ENCODE measurements at places on chromosomes 6 and 20. TPM values are rescaled to one million over a fixed set of nuclear protein-coding genes. Genes with fewer than 3 reads are reported as not detected.

GRCh38 chr20:31739550-31739977, 474 bp downstream of the TPX2 start:
- H3K4me1 ChIP-seq, result peaks cover 3% of the 10 kb centered on the region
- no peak overlapping the region for H3K4me3 ChIP-seq
- H3K27me3 ChIP-seq, result no peaks in the 10 kb centered on the region
- H3K27ac ChIP-seq, result no peak overlapping the region

Gene PI3
- total RNA-seq, result not detected

DNA sequence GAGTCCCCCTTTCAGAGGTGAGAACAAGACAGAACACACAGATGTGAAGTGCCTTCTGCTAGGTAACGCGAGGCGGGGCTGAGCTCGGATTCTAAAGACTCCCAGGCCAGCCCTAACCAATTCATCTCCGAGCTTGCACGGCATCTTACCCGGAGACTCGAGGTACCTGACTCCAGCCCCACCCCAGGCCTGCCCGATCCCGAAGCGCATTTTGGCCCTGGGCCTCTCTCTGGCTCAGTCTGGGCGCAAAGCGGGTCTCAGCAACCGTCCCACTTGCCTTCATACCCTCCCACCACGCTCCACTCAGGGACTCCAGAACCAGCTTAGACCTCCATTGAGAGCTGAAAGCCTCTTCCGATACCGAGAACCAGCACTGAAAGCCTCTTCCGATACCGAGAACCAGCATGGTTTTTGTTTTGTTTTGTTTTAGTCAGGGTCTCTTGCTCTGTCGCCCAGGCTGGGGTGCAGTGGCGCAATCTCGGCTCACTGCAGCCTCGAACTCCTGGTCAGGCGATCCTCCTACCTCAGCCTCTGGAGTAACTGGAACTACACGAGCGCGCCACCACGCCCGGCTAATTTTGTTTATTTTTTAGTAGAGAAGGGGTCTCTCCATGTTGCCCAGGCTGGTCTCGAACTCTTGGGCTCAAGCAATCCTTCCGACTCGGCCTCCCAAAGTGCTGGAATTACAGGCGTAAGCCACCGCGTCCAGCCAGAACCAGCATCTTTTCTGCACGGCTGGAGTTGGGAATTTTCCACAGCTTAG, 557 bp upstream of the DYNLRB1 start:
- no peaks in the 10 kb centered on the region for H3K27me3 ChIP-seq
- H3K4me3 ChIP-seq, result peak overlapping the region; percentile 93
- H3K4me1 ChIP-seq, result peaks cover 45% of the 10 kb centered on the region
- H3K27ac ChIP-seq, result peak overlapping the region; percentile 99
- DNase-seq, result peak; percentile 62

DNA sequence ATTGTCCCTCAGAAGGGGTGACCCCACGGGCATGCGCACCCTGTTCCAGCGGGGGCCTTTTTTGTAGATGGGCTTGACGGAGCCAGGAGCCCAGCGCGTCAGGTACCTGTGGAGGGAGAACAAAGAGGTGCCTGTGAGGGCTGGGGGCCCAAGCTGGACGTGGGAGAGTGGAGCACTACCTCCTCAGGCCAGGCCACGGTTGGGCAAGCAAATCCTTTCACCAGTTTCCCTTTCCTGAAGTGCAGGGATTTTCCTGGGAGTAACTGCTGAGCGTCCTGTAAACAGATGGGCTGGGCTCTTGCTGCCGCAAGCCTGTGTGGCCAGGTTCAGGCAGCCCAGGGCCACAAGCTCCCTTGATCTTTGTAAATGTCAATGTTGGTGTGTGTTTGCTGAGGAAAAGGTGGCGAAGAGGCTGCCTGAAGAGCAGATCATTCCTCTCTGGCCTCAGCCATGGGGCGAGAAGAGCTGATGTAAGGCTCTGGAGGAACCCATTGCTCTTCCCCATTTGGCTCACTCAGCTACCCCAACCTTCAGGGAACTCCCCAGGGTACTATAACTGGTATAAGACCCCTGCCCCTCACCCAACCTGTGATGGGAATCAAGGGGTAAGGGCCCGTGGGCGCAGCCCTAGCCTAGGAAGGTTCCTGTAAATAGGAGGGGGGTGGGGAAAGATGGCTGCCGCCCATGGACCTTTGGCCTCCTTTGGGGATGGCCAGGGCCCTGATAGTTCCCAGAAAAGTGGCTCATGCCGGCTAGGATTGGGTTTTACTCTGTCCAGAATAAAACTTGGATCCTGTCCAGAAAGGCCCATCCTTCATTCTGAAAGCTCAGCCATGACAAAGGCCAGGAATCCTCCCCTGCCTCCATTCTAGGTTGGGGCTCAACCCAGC, 15.5 kb downstream of the MRPS18A start:
- H3K4me3 ChIP-seq, result no peak overlapping the region
- H3K4me1 ChIP-seq, result peaks cover 12% of the 10 kb centered on the region
- peaks cover 3% of the 10 kb centered on the region for H3K36me3 ChIP-seq
- no peak for DNase-seq
- no peaks in the 10 kb centered on the region for H3K27me3 ChIP-seq

- H3K36me3 ChIP-seq, result no peaks in the 10 kb centered on the region
- H3K27ac ChIP-seq, result no peak overlapping the region
- H3K27me3 ChIP-seq, result peaks cover 26% of the 10 kb centered on the region
- H3K4me1 ChIP-seq, result peaks cover 2% of the 10 kb centered on the region
- no peak for DNase-seq
Observed at GRCh38 chr6:68628161-68628560, 6.9 kb upstream of the ADGRB3 start.

DNA sequence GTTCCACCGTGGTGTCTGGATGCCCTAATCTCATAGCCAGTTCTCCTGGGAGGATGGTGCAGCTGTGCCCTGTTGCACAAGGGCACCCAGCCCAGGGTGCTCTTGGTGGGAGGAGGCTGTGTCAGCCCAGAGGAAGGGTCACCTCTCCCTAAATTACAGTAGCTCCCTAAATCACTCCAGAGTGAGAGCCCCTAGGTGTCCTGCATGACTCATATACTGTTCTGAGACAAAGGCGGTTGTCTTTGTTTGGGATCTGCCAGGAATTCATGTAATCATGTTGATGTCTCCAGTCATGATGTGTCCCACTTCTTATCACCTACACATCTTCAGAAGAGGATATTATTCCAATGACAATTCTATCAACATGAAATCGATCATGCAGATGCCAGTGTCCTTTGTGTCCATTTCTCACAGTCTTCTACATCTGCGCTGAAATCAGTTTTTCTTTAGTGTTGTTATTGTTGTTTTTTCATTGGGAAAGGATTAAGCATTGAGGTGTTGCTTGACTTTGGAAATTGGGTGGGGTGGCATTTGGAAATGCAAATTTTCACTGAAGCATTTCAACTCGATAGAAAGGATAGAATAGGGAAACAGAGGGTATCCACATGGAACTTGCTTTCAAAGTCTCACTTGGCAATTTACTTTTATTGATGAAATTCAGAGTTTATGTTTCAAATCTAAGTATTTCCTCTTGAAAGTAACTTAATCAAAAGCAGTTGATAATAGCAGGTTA, 19.5 kb downstream of the PERP start:
- peak overlapping the region; percentile 42 for H3K4me3 ChIP-seq
- H3K36me3 ChIP-seq, result peaks cover 25% of the 10 kb centered on the region
- H3K27ac ChIP-seq, result peak overlapping the region; percentile 96
- DNase-seq, result no peak
- H3K4me1 ChIP-seq, result peaks cover 44% of the 10 kb centered on the region

Gene TOX2
- total RNA-seq, result 2.5 TPM

DNA sequence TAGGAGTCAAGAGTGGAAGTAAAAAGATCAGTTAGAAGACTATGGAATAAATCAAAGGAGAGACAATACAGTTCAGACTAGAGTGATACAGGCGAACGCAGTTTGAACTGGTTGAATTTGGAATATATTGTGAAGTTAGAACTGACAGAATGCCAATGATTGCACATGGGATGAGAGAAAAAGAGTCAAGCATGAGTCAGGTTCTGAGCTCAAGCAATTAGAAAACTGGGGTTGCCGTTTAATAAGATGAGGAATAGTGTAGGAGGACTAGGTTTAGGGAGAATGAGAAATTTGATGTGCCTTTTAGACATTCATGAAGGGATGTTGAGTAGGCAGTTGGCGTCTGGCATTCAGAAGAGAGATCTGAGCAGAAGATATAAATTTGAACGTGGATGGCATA, 8.0 kb downstream of the RNF217 start:
- no peak overlapping the region for H3K4me3 ChIP-seq
- no peaks in the 10 kb centered on the region for H3K27me3 ChIP-seq
- H3K4me1 ChIP-seq, result peaks cover 10% of the 10 kb centered on the region
- H3K36me3 ChIP-seq, result peaks cover 22% of the 10 kb centered on the region
- DNase-seq, result no peak

DNA sequence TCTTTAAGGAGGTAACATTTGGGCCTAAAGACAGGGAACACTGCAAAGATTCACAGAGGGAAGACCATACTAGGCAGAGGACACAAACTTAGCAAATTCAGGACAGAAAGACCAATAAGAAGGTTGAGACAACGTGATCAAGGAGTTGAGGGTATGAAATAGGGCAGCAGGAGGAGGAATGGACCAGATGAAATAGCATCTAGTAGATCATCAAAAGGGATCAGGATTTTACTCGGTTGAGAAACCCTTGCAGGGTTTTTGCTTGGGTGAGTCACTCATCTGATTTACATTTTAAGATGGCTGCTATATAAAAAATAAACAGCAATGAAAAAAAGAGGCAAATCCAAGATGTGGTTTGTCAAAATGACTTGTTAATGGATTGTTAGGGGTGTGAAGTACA, 4.7 kb downstream of the BCLAF1 start:
- DNase-seq, result no peak
- peak overlapping the region; percentile 59 for H3K27ac ChIP-seq
- peak overlapping the region; percentile 3 for H3K4me3 ChIP-seq
- H3K36me3 ChIP-seq, result peaks cover 13% of the 10 kb centered on the region
- H3K27me3 ChIP-seq, result no peaks in the 10 kb centered on the region
- H3K4me1 ChIP-seq, result peaks cover 54% of the 10 kb centered on the region

- H3K4me1 ChIP-seq, result peaks cover 5% of the 10 kb centered on the region
- no peak for DNase-seq
- H3K4me3 ChIP-seq, result no peak overlapping the region
- H3K27me3 ChIP-seq, result no peaks in the 10 kb centered on the region
- no peak overlapping the region for H3K27ac ChIP-seq
Observed at GRCh38 chr6:38352636-38353035, 287.1 kb downstream of the BTBD9 start.

- H3K4me3 ChIP-seq, result no peak overlapping the region
- H3K27me3 ChIP-seq, result peaks cover 6% of the 10 kb centered on the region
- DNase-seq, result no peak
- peak overlapping the region; percentile 18 for H3K27ac ChIP-seq
- H3K36me3 ChIP-seq, result no peaks in the 10 kb centered on the region
- H3K4me1 ChIP-seq, result no peaks in the 10 kb centered on the region
Observed at GRCh38 chr6:137370871-137371633, 123.1 kb downstream of the OLIG3 start.

DNA sequence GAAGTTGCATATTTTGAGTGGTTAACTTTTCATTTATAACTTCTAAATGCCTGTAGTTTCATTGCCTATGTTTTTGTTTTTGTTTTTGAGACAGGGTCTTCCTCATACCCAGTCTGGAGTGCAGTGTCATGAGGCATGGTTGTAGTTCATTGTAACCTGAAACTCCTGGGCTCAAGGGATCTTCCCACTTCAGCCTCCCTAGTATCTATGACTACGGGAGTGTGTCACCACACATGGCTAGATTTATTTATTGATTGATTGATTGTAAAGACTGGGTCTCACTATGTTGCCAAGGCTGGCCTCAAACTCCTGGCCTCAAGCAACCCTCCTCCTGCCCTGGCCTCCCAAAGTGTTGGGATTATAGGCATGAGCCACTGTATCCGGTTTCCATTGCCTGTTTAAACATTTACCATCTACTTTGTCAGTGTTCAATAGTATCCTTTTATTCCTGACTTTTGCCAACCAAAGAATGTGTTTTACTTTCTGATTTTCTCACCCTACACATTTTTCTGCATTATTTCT, 144.6 kb downstream of the CDKAL1 start:
- H3K4me3 ChIP-seq, result no peak overlapping the region
- no peaks in the 10 kb centered on the region for H3K27me3 ChIP-seq
- H3K4me1 ChIP-seq, result peaks cover 25% of the 10 kb centered on the region
- DNase-seq, result no peak
- peaks cover 3% of the 10 kb centered on the region for H3K36me3 ChIP-seq
- H3K27ac ChIP-seq, result no peak overlapping the region

DNA sequence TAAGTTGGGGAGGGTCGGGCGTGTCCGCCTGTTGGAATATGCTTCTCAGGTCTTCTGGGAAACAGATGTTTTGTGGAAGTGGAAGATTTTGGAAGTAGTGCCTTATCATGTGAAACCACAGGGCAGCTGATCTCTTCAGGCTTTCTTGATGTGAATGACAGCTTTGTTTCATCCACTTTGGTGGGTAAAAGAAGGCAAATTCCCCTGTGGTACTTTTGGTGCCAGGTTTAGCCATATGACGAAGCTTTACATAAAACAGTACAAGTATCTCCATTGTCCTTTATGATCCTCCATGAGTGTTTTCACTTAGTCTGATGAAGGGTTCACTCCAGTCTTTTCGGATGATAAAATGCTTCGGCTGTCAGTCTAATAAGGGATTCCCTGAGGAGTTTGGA, 4.6 kb downstream of the IRF4 start:
- no peak overlapping the region for H3K27ac ChIP-seq
- H3K27me3 ChIP-seq, result peaks cover 78% of the 10 kb centered on the region
- H3K4me1 ChIP-seq, result peaks cover 5% of the 10 kb centered on the region
- H3K4me3 ChIP-seq, result no peak overlapping the region
- no peak for DNase-seq

GRCh38 chr6:119856136-119856535, 506.6 kb upstream of the MAN1A1 start:
- no peaks in the 10 kb centered on the region for H3K27me3 ChIP-seq
- H3K4me3 ChIP-seq, result no peak overlapping the region
- H3K4me1 ChIP-seq, result peaks cover 2% of the 10 kb centered on the region
- DNase-seq, result no peak
- H3K27ac ChIP-seq, result no peak overlapping the region
- H3K36me3 ChIP-seq, result no peaks in the 10 kb centered on the region

Gene NHLRC1
- 0.60 TPM for total RNA-seq

DNA sequence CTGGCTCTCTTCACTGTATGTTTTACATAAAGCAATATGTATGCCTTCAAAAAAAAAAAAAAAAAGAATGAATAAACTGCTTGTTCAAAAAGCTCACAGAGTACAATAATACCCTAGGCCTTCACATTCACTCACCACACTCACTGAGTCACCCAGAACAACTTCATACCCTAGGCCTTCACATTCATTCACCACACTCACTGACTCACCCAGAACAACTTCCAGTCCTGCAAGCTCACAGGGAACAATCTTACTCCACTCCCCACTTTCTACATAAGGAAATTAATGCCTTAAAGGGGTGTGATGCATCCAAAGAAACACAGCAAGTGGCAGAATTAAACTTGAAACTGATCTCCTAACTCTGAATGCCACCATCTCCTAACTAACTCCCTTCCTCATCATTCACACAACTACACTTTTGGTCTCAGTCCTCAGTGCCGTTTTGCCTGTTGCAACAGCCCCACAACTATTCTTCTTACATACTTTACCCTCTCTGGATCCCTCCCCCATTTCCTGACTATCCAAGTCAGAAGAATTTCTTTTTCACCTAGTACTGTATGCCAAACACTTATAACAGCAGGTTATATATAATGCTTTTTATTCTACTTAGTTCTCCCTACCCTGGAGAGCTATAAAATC, 34.2 kb downstream of the NHSL1 start:
- no peak overlapping the region for H3K4me3 ChIP-seq
- no peak for DNase-seq
- no peaks in the 10 kb centered on the region for H3K27me3 ChIP-seq
- H3K36me3 ChIP-seq, result peaks cover 55% of the 10 kb centered on the region
- H3K4me1 ChIP-seq, result peaks cover 2% of the 10 kb centered on the region

GRCh38 chr20:24960861-24961260, 11.8 kb downstream of the CST7 start:
- no peak for DNase-seq
- H3K4me1 ChIP-seq, result peaks cover 2% of the 10 kb centered on the region
- H3K36me3 ChIP-seq, result peaks cover 9% of the 10 kb centered on the region
- no peaks in the 10 kb centered on the region for H3K27me3 ChIP-seq
- H3K27ac ChIP-seq, result no peak overlapping the region

Gene MYL9
- 31.0 TPM for total RNA-seq

Measured in progenitor cell of endocrine pancreas (in vitro differentiated cells).